ENCODE measurements at places on chromosomes 1 and 21. TPM values are rescaled to one million over a fixed set of nuclear protein-coding genes. Genes with fewer than 3 reads are reported as not detected.

- H3K4me3 ChIP-seq: peak overlapping the region; percentile 57
- H3K36me3 ChIP-seq: no peaks in the 10 kb centered on the region
- H3K27me3 ChIP-seq: no peaks in the 10 kb centered on the region
- peaks cover 4% of the 10 kb centered on the region for H3K4me1 ChIP-seq
Observed at GRCh38 chr1:94542088-94542870, 720 bp upstream of the F3 start.

DNA sequence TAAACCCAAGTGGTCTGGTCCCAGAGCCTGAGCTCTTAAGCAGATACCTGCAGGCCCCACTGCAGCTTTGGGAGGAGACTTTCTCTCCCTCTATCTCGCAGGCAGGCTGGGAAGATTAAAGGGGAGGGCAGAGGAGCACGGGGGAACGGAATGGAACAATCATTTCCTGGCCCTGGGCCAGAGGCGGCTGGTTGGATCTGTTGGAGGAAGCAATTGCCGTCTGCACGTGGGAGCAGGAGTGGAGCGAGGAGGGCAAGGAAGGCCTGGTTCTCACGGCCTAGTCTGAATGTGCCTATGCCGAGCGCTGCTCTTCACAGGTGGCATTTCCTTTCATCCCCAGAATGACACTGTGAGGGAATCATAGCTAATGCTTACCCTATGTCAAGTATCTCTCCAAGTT is 23.7 kb downstream of the NKAIN1 start:
- no peaks in the 10 kb centered on the region for H3K27me3 ChIP-seq
- H3K4me1 ChIP-seq: no peaks in the 10 kb centered on the region
- peak overlapping the region; percentile 49 for H3K27ac ChIP-seq
- no peaks in the 10 kb centered on the region for H3K36me3 ChIP-seq
- peak; percentile 86 for DNase-seq

- no peaks in the 10 kb centered on the region for H3K27me3 ChIP-seq
- DNase-seq: no peak
- no peaks in the 10 kb centered on the region for H3K4me1 ChIP-seq
- no peak overlapping the region for H3K27ac ChIP-seq
Observed at GRCh38 chr21:42129300-42130266, 58.5 kb downstream of the UMODL1 start.

DNA sequence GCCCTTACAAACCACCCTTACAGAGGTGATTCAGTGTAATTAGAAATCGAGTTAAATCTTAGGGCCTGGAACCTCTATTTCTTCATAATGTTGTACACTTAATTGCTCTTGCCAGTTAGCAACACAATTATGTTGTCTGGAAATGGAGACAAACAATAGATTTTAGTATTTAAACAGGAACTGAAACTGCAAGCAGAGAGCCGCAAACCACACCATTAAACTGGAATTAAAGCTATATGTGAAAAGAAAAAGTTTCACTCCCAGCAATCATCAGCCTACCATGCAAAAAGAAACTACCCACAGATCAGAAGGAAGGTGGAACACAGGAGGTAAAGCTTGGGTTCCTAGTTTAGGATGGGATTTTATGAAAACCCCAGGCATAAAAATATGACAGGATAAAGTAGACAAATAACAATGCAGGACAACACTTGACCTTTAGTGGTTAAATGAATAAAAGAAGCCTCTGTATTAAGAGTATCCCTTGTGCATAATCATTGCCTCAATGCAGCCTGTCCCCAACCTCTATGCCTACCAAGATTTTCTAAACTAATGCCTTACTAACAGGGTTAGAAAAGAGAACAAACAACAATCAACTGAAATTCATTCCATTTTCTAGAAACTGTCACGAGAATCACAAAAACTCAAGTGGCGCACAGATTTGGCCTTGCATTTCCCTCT is 304.3 kb upstream of the ESRRG start:
- no peak overlapping the region for H3K4me3 ChIP-seq
- no peaks in the 10 kb centered on the region for H3K36me3 ChIP-seq
- peaks cover 18% of the 10 kb centered on the region for H3K4me1 ChIP-seq

DNA sequence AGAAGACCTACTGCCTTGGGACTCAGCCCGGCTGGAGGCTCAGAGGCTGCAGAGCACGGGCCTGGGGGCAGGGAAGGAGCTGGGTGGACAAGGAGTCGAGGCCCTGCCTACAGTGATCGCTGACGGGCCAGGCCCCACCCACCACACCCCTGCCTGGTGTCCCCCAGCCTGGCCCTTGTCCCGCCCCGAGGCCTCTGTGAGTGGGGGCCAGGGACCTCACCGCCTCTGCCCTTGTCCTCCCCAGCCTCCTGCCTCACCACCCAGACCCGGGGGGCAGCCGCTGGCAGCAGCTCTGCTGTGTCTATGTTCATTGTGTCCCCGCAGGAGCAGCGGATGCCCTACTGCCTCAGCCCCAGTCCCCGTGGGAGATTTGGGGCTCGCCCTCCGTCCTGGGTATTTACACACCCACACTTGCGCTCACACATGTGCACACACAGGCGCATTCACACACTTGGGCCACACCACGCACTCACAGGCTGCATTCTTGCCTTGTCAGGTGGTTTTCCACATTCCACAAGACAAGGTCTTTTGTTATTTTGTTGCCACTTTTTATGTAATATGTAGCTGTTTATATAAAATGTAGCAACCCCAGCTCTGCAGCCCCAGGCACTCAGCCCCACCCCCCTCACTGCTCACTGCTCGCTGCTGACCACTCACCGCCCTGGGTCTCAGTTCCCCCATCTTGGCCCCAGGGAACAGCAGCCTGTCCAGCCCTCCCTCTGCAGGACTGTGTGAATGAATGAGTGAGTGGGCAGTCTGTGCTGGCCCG is 7.3 kb downstream of the PFKL start:
- peaks cover 81% of the 10 kb centered on the region for H3K36me3 ChIP-seq
- DNase-seq: no peak
- H3K4me1 ChIP-seq: peaks cover 11% of the 10 kb centered on the region
- H3K4me3 ChIP-seq: no peak overlapping the region
- H3K27ac ChIP-seq: no peak overlapping the region

- DNase-seq: no peak
- H3K27me3 ChIP-seq: no peaks in the 10 kb centered on the region
- H3K36me3 ChIP-seq: peaks cover 8% of the 10 kb centered on the region
- peaks cover 2% of the 10 kb centered on the region for H3K4me1 ChIP-seq
- H3K27ac ChIP-seq: peak overlapping the region; percentile 100
Observed at GRCh38 chr1:36305915-36306209, 306 bp upstream of the SH3D21 start.

DNA sequence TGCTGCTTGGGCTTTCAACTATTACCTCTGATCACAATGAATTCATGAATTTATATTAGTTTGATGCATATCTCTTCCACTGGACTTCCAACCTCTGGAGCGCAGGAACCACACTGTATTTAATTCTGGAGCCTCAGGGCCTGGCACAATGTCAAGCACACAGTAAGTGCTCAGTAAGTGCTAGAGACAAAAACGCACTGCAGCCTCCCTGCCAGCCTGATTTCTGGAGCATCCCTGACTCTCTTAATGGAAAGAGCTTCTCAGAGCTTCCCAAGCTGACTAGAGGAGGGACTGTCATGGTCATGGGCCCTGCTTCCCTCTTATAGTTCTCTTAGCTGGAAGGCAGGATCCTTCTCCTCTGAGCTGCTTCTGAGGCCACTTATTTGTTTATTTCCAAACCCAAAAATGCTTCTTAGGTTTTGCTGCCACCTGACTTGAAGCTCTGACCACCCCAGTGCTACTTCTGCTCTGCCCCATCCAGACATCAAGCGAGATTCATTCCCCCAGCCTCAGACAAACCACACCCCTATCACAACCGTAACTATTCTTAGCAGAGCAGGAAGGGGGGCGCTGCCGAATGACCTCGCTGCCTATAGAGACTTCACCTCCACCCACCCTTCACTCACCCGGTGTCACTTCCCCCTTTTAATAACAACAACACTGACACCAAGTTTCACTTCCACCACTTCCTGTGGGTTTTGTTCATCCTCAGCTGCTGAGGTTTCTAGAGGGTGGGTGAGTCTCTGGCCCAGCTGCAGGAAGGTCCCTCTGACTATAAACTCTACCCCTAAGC is 33.6 kb downstream of the NUAK2 start:
- H3K36me3 ChIP-seq: no peaks in the 10 kb centered on the region
- no peak overlapping the region for H3K27ac ChIP-seq
- H3K27me3 ChIP-seq: no peaks in the 10 kb centered on the region

- H3K36me3 ChIP-seq: peaks cover 4% of the 10 kb centered on the region
- no peaks in the 10 kb centered on the region for H3K4me1 ChIP-seq
- H3K27me3 ChIP-seq: no peaks in the 10 kb centered on the region
- no peak for DNase-seq
- H3K27ac ChIP-seq: no peak overlapping the region
Observed at GRCh38 chr1:59580257-59580656, 234.5 kb upstream of the HOOK1 start.

Gene FMO2
- polyA plus RNA-seq: 1.1 TPM

- H3K4me1 ChIP-seq: no peaks in the 10 kb centered on the region
- no peaks in the 10 kb centered on the region for H3K27me3 ChIP-seq
- no peak overlapping the region for H3K27ac ChIP-seq
- H3K4me3 ChIP-seq: no peak overlapping the region
Observed at GRCh38 chr1:62382658-62382955, 54.2 kb upstream of the USP1 start.

Data from small intestine (tissue), 16 donors.